GM20000 (cell line): ENCODE measurements at places on chromosomes 11 and 22.
A peak's percentile ranks its signal among the peaks of the same experiment; 100 is the strongest.

DNA sequence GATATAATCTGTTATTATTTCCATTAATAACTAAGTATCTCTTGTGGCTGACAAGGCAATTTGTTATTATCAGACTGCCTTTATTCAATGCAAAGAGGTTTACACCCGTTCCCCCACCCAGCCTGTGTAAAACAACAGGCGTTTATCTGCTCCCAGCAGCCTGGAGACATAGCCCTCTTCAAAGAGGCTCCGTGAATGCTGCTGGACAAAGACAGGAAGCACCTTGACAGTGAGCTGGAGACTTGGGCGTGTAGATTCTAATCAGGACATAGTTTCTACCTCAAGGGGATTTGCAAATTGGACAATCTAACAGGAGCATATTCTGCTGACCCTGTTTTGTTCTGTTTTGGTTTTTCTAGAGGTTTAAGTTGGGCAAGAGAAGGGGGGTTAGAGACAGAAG is 733.0 kb upstream of the KIRREL3 start:
- no peak for DNase-seq

GRCh38 chr22:24588757-24589481 is 4.0 kb downstream of the LRRC75B start:
- no peak for DNase-seq

- peak; percentile 29 for DNase-seq
Observed at GRCh38 chr11:118856314-118856713, 27.4 kb upstream of the CXCR5 start.

DNA sequence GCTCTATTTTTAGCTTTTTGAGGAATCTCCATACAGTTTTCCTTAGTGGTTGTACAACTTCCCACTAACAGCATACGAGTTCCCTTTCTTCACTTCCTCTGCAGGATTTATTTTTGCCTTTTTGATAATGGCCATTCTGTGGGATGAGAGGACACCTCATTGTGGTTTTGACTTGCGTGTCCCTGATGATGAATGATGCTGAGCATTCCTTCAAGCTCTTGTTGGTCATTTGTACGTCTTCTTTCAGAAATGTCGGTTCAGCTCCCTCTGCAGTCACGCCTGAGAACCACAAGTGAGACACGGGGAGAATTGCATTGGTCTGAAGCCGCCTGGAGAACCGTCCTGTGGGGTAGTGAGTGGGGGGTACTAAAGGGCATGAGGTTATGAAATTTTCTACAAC is 2.0 kb upstream of the KRTAP5-10 start:
- DNase-seq = peak; percentile 80

DNA sequence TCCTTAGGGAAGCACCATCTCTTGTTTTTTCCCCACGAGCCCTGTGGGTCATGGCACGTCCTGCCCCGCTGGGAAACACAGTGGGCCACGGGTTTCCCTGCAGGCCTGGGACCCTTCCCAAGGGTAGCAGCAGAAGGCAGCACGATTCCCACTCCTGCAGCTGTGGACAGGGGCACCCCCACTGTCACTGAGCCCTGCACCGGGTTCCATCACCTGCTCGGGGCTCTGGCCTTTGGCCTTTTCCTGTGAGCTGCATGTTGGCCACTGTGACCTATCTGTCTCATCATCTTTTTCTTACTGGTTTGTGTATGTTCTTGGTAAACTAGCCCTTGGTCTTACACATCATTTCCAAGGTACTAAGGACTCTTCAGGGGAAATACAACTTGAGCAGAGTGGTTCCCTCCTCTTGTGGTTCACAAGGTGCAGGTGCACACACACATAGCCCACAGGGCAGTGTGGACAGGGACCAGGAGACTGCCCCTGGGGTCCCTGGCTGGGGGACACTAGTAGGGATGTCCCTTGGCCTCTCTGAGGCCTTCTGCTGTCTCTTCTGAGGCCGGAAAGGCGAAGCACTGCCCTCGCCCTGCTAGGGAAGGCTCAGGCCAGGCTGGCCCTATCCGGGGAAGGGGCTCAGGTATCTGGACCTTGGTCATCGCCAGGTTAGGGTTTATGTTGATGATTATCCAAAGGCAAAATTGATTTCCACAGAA is 19.0 kb upstream of the TXNRD2 start:
- DNase-seq = no peak

GRCh38 chr11:36195496-36196354 is 93.5 kb downstream of the COMMD9 start:
- no peak for DNase-seq

GRCh38 chr11:128471138-128471661 is 116.2 kb downstream of the ETS1 start:
- peak; percentile 73 for DNase-seq

DNA sequence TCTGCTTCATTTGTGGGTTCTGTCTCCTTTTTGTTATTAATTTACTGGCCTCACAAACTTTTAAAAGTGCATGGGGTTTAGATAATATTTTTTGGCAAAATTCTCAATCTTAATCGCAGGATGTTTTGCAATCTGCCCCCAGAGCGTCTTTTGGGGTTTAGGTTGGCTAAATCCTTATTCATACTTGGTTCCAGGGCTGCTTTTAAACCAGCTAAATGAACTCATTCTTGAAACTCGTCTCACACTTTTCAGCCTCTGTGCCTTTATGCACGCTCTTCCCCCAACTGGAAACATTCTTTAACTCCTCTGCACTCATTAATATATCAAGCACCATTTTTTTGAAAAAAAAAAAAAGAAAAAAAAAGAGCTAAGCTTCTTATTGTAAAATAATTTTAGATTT is 131.7 kb downstream of the KIF18A start:
- DNase-seq = no peak

- DNase-seq = peak; percentile 22
Observed at GRCh38 chr22:50084614-50085021, 608 bp downstream of the MLC1 start.

- no peak for DNase-seq
Observed at GRCh38 chr11:96538104-96538503, 148.3 kb downstream of the JRKL start.

DNA sequence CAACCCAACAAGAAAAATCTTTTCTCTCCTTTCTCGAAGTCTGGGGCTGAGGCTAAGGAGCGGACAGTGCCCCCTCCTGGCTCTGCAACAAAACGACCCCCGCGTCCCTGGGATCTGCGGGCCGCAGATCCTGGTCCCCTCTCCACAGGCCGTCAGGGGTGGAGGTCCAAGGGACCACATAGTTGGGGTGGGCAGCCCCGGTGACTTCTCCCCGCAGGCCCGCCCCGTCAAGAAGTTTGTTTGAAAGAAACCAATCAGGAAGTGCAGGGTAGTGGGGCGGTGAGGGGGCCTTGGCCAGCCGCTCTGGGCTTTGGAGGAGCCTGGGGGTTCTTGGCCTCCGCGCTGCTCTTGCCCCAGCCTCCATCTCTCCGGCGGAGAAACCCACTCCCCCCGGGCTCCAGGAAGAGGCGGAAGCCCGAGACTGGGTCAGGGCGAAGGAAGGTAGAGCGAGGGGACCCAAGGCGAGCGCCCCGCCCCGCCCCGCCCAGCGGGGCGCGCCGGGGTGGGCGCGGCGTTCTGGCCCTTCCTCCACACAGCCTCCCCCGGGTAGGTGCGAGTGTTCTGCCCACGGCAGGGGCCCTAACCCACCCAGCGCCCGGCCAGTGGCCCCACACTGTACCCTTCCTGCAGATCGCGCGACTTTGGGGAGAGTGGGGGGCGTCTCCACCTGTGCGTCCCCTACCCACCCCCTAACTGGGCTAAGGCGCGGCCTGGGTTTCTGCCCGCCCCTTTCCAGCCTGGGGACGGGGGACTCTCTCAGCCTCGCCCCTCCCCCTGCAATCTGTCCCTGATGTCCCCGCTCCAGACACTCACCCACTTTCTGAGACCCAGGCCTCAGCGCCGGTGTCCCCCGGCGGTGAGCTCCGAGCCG is 1.3 kb downstream of the TP53I11 start:
- DNase-seq = no peak

- DNase-seq = peak; percentile 74
Observed at GRCh38 chr11:128848815-128849455, 18.2 kb downstream of the KCNJ1 start.

GRCh38 chr11:12122083-12122482 is 11.7 kb downstream of the MICAL2 start:
- no peak for DNase-seq

GRCh38 chr11:1017269-1018005 is 19.1 kb downstream of the MUC6 start:
- DNase-seq = no peak

GRCh38 chr11:110891411-110891810 is 179.2 kb upstream of the ARHGAP20 start:
- DNase-seq = no peak

GRCh38 chr11:70033711-70034070 is 44.4 kb upstream of the ANO1 start:
- DNase-seq = no peak

DNA sequence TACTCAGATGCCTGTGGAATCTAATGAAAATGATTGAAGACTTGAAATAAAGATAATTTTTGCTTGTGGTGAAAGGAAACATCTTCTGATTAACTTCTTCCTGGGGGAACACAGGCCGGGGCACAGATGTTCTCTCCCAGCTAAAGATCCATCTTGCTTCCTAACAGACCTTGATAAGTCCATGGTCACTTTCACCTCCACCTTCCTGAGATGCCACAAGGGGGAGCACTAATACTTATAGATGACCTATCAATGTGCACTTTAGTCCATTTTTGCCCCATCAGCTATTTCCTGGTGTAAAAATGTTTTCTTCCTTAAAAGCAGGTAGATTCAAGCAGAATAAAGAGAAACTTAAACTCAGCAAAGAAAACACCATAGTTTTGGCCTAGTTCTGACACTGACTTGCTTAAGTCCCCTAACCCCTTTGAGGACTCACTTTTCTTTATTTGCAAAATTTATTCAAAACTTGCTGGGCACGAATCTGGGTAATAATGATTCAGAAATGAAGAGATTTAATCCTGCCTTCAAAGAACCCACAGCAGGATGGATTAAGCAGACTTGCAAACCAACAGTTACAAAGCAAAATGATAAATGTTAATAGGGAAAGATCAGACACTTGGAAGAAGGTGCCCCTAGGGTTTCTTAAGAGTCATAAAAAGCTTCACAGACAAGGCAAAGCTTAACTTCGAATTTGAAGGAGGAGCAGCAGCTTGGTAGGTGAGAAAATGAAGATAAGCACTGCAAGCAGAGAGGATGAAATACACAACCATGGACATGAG is 158.7 kb downstream of the RAB38 start:
- peak; percentile 39 for DNase-seq

- DNase-seq = no peak
Observed at GRCh38 chr22:31275018-31275417, 17.3 kb downstream of the PIK3IP1 start.

DNA sequence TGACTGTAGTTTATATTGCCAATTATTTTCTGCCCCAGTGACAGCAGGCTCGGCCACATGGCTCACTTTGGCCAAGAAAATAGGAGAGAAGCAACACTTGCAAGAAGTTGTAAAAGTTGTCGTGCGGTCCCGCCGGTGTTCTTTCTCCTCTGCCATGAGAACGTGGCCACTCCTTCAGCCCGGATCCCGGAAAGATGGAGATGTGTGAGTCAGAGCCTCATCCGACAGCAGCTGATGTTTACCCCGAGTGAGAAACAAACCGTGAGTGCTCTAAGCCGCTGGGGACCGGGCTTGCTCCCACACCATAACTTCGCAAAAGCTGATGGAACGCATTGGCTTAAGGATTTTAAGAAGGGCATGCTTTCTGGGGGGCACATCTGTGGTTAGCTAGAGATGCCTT is 157.0 kb downstream of the CACNA1I start:
- DNase-seq = no peak

GRCh38 chr11:103453915-103454709 is 344.9 kb downstream of the DYNC2H1 start:
- no peak for DNase-seq

- DNase-seq = no peak
Observed at GRCh38 chr11:27812341-27812740, 112.1 kb upstream of the BDNF start.
